ENCODE measurements at places on chromosomes 2 and 18.

DNA sequence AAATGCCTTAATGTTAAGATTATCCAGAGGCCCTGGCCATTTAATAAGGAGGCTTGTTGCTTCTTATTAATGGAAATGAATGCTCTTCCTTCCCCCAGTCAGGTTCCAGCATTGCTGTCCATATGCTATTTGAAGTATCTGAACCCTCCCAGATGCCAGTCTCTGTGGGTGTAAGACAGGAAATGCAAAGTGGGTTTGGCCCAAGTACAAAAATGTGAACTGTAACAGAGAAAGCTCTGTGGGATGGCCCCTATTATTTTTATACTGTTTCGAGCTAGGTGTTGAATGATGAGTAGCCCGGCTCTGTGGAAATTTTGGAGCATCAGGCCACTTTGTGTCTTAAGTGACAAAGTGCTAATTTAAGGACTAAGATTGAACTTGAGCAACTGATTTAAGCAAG lies 141.0 kb downstream of the UXS1 start:
- no peak for DNase-seq

GRCh38 chr18:4007846-4008245 lies 447.3 kb downstream of the DLGAP1 start:
- no peak for DNase-seq

GRCh38 chr2:174343623-174344455 lies 9.1 kb downstream of the SP9 start:
- DNase-seq, result no peak

- DNase-seq, result no peak
Measured at GRCh38 chr2:237022533-237022932, 63.2 kb upstream of the COPS8 start.

- no peak for DNase-seq
Measured at GRCh38 chr2:44360749-44361329, 455 bp downstream of the PREPL start.

GRCh38 chr2:70393881-70394280 lies 92.0 kb upstream of the FAM136A start:
- DNase-seq, result no peak

GRCh38 chr18:74419761-74420160 lies 37.3 kb downstream of the DIPK1C start:
- DNase-seq, result no peak

GRCh38 chr2:6281524-6281923 lies 584.2 kb downstream of the CMPK2 start:
- DNase-seq, result no peak

- no peak for DNase-seq
Measured at GRCh38 chr2:4077017-4077416, 373.6 kb downstream of the DCDC2C start.

- DNase-seq, result no peak
Measured at GRCh38 chr2:129203331-129203730, 776.1 kb upstream of the RAB6C start.

DNA sequence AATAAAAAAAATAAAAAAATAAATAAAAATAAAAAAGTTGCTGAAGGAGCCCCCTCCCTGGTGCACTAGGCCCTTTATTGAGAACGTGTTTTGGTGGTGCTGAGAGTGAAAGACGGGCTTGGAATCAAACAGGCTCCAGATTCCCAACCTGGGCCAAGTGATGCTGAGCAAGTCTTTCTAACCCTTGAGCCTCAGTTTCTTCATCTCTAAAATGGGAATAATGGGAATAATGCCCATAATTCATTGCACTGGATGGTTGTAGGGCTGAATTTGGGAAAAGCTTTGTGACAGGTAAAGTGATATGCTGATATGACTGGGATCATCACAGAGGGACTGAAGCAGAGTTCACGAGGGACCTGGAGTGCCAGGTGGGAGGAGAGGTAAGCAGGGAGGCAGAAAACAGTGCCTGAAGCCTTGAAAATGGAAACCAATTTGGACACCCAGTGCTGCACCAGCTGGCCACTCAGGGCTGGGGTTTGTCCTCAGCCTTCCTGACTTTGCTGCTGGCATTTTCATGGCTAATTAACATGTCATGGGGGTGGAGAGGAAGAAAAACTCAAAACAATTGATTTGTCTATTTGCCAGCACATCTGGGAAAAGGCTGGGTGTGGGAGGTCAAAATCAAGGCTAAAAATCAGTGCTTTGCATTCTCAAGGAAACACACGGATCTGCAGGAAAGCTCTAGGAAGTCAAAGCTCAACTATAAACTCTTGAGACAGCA lies 241.3 kb downstream of the LOXHD1 start:
- no peak for DNase-seq

DNA sequence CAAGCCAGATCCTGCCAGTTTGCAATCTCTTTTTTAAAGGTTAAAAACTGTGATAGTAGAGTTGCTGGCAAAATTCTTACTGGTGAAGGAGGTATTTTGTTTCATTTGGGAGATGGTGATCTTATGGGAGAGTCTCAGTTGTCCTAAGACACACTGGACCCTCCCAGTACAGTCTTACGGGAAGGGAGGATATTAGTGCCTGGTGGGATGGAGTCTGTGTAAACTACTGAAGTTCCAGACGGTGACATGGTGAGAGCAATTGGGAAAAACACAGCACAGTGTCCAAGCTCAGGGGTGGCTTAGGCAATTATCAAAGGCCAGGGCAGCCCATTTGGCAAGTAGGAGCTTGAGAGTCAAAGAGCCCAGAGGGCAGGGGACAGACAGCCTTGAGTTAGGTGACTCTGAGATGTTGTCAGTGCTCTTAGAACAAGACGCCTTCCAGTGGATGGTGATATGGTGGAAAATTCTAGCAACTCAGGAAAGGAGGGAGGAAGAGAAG lies 143.7 kb upstream of the CCDC68 start:
- DNase-seq, result no peak

- no peak for DNase-seq
Measured at GRCh38 chr18:59990121-59990823, 90.5 kb downstream of the PMAIP1 start.

- DNase-seq, result no peak
Measured at GRCh38 chr2:130834091-130834930, 2.4 kb upstream of the ARHGEF4 start.

- DNase-seq, result no peak
Measured at GRCh38 chr2:11421863-11422490, 44.0 kb downstream of the E2F6 start.

GRCh38 chr2:148614014-148614321 lies 30.6 kb upstream of the EPC2 start:
- no peak for DNase-seq

DNA sequence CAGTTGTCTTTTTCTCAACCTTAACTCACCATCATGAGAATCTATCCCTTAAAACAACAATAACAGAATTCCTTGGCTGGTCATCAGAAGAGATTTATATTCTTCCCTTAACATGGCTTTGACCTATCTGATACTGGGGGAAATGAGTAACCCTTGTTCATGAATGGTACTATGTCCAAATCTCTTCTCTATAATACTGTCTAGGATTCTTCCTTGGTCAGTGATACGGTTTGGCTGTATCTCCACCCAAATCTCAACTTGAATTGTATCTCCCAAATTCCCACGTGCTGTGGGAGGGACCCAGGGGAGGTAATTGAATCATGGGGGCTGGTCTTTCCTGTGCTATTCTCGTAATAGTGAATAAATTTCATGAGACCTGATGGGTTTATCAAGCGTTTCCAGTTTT lies 282.0 kb upstream of the SIX2 start:
- DNase-seq, result no peak

- DNase-seq, result no peak
Measured at GRCh38 chr2:234957834-234958135, 6.0 kb downstream of the SH3BP4 start.

- DNase-seq, result no peak
Measured at GRCh38 chr2:127177617-127178263, 42.4 kb downstream of the CYP27C1 start.

DNA sequence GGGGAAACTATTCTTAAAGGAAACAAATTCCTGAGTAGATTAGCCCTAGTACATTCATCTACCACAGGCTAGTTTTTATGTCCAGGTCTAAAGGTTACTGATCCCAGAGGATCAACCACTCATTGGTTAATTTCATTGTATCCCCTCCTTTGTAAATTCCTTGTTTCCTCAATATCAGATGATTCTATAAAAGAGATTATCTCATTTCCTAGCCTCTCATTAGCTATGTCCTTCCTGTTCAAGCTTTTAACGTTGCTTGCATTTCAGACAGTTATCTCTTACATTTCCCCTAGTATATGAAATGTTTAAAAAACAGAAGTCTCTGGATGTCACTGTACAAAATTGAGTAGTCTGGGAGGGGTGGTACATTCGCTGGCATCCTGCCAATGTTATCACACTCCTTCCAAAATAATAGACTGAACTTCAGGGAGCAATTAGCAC lies 24.2 kb upstream of the ARMC9 start:
- DNase-seq, result no peak

- no peak for DNase-seq
Measured at GRCh38 chr2:26347286-26347865, 787 bp upstream of the ADGRF3 start.

GRCh38 chr2:176552501-176553135 lies 283.4 kb downstream of the MTX2 start:
- no peak for DNase-seq

DNA sequence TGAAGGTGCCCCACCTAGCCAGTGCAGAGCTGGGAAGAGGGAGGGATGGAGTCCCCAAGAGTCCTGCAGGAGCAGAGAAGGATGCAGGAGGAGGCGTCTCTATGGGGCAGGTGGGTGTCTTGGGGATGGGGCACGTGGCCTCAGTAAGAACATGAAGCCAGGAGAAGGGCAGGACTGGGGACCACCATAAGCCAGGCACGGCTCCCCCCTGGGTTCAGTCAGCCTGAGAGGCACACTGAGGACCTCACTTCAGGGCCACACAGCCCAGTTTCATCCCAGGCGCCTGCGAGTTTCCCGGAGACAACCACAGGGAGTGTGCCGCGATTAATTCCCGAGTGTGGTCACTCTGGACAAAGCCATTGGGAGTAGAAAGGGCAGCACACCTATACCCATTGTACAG lies 120.3 kb downstream of the GYPC start:
- no peak for DNase-seq

GRCh38 chr2:634041-634440 lies 43.2 kb downstream of the TMEM18 start:
- no peak for DNase-seq

DNA sequence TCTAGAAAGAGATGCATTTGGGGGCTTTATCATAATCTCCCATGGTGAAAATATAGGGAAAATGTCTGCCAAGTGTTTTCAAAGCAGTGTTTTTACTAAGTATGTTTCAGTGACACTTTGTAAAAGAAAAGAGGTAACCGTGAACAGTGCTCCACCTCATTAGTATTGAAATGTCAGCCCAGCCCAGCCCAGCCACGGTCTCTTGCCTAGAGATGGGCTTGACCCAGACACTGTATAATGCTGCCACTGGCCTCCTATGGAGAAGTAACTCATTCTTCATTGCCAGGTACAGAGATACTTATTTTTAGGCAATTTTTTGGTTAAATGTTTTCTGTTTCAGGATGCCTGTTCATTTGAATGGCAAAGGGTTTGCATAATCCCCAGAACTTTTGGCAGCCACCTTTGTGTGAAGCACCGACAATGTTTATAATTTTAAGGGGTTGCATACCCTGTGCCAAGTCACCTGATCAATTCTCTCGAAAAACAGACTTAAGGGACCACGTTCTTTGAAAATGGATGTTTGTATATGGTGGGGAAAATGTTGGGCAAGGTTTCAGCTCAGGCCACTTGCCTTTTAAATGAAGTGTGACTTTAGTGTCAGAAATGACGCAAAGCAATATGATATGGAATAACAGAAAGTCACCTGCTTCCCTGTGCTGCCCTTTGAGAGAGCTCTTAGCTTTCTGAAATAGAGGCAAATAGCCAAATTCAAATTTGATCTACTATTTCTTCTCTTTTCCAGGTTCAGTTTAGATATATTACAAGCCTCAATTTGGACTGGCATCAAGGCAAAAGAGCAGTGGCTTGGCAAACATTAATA lies 314.5 kb upstream of the RGPD4 start:
- DNase-seq, result no peak

DNA sequence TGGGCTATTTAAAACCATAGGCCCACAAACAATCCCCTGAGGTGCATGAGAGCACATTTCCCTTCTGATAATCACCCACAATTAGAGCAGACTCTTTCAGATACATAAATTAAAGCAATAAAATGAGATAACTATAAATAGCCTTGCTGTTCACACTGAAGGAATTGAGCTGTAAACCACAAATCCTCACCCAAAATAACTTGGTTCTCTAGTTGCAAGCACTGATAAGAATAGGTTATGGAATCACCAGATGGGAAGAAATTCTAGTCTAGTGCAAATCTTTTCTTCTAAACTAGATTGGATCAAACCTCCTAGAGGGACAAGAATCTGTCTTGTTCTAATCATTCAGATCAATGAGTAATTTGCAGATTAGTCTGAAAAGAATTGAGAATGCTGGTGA lies 64.6 kb downstream of the NAB1 start:
- no peak for DNase-seq

- DNase-seq, result no peak
Measured at GRCh38 chr2:190505696-190506095, 28.8 kb downstream of the NEMP2 start.

GRCh38 chr18:24934258-24934932 lies 417.6 kb downstream of the ZNF521 start:
- no peak for DNase-seq

- DNase-seq, result no peak
Measured at GRCh38 chr2:129459881-129460280, 519.6 kb upstream of the RAB6C start.

- no peak for DNase-seq
Measured at GRCh38 chr2:144894612-144895599, 375.0 kb upstream of the ZEB2 start.

DNA sequence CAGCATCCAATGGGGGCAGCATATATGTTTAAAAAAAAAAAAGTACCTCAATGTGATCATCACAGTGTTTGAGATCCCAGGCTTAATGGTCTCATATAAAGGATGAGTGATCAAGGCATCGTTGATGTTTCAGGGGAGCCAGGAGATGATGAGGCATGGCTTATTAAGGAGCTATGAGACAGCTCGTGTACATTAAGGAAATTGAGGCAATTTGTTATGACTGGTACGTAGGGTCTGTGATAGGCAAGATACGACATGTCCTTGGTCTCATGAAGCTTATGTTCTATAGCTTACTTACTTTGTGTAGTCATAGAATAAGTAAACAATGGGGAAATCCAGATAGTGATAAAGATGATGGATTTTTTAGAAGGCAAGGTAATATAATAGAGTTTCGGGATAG lies 49.1 kb upstream of the FAM171B start:
- no peak for DNase-seq

- DNase-seq, result no peak
Measured at GRCh38 chr2:112627060-112628040, 18.4 kb upstream of the SLC20A1 start.

- peak; percentile 66 for DNase-seq
Measured at GRCh38 chr2:161237392-161238264, 70.6 kb upstream of the PSMD14 start.

- DNase-seq, result no peak
Measured at GRCh38 chr2:100038011-100038410, 104.4 kb downstream of the AFF3 start.

DNA sequence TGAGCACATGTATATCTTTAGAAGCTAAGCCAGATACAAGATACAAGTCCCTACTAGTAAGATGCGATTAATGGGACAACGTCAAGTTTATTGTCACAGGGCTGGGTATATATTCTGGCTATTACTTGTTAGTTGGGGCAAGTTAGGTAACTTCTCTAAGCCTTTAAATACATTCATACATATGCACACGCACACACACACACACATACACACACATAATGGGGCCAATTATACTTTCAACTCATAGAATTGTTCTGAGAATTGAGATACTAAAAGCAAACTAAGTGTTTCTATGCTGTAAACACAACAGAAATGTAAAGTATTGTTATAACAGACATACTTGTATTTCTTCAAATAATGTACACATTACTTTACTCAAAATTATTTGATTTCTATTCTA lies 116.1 kb downstream of the BCL2 start:
- no peak for DNase-seq
